ENCODE measurements at places on chromosomes 4 and X. TPM values are rescaled to one million over a fixed set of nuclear protein-coding genes. Genes with fewer than 3 reads are reported as not detected.

Gene NUDT11
- total RNA-seq: 1.5 TPM

Gene PLK4
- 6.6 TPM for total RNA-seq

Gene BMPR1B
- 0.49 TPM for total RNA-seq

DNA sequence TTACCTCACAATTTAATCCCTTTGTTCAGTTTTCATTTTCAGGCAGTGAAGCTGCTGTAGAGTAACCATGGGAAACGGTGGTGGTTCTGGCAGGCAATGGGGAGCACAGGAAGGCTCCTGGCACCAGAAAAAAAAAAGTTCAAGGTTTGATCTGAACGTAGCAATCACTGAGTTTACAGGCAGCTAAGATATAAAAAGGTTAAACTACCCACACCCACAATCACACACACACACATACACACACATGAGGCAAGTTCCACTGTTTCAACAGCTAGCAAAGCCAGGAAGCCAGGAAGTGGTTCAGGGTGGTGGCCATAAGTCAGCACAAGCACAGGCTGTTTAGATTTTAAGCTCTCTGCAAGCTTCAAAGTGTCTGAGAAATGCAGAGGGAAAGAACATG, at the start of gene SULT1B1:
TSS of gene SULT1B1 (minus strand) at position 166 of the 400 bp plus-strand sequence. CDS start 5,403 bp downstream, outside the sequence.
- DNase-seq: no peak

DNA sequence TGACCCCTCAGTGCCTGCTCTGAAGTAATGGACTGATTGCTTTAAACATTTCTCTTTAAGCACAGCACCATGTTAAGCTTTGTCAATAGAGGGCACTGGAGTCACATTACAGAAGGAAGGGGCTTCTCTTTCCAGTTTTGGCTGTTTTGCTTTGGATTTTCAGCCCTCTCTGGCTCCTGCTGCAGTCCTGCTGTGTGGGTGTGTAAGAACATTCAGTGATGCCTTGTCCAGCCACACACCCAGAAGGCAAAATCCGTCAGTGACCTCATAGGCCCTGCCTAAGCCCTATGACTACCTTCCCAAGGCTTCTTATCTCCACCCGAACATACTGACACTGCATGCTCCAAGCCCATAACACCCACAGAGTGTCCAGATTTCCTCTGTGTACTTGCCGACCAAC, 215.3 kb upstream of the CTSO start:
- DNase-seq: no peak

DNA sequence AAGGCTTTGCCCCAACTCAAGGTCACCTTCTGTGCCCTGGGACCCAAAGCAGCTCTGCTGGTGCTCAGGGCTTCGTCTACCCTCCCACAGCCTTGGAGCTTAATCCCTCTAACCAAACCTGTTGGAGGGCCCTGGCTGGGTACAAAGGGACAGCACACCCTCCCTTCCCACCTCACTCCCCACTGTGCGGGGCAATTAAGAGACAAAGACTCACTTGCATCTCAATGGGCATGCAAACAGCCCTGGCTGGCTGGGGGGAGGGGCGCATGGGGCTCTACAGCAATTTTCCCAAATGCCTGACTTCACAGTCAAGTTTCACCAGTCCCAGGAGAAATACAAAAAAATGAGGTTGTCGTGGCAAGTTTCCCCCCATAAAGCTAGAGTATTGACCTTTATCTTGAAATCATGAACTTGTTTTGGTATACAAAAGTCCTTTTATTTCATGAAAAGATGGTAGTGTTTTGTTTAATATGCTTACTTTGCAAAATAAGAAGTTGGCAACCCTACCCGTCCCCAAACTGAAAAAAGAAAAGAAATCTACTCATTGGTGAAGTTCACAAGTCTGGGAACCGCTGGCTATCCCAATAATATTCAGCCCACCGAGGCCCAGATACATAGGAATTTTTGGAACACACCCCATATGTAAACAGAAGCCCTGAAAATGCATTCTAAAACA, 4.1 kb upstream of the CD99L2 start:
- DNase-seq: no peak

DNA sequence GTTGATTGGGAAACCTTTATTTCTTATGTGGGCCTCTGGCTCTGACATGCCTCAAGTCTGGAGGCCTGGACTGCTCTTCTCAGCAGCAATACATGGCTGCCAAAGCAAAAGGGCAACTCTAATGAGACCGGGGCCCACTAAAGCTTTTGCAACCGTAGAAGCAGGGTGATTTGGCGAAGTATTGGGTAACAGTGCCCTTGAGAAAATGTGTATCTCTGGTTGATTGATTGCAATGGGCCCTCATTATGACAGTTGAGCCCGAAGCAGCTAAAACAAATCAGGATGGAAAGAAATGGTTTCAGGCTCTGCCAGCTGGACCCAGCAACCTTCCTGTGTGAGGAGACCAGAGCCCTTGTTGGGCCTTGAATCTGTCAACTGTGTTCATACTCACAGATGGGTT, 73.4 kb downstream of the CLCN4 start:
- no peak for DNase-seq

DNA sequence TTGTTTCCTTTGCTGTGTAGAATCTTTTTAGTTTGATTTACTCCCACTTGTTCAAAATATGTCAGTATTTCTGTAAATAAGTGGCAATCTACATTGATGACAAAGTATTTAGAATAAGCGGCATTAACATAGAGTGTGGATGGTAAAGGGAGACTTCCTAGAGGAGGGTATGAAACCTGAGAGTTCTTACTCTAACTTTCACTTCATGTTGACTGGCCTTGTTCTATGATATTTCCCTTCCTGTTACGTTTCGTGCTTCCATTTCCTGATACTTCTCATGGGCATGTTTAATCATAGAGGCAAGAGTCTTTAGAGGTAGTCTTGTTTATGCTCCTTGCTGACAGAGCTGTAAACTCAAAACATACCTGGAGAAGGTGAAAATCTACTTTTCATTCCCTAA, 408.9 kb downstream of the GLUD2 start:
- no peak for DNase-seq

GRCh38 chrX:136185401-136186022, 38.2 kb downstream of the FHL1 start:
- DNase-seq: no peak

DNA sequence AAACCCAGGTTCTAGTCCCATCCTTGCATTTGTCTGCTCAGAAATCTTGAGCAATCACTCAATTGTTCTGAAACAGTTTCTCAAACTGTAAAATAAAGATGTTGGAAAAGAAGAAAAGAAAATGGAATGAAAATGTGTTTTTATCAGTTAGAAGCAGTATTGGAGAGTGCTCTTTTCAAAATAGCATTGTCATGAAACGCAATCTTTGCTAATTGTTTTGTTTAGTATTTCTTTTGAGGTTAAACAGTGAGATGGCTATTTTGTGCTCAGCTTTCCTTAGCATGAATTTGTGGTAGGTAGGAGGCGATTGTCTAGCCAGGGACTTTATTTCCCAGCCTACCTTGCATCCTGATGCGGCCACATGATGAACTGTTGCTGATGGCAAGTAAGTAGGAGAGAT, 10.6 kb upstream of the HPF1 start:
- DNase-seq: no peak
